ENCODE measurements at places on chromosomes 2 and 18.

DNA sequence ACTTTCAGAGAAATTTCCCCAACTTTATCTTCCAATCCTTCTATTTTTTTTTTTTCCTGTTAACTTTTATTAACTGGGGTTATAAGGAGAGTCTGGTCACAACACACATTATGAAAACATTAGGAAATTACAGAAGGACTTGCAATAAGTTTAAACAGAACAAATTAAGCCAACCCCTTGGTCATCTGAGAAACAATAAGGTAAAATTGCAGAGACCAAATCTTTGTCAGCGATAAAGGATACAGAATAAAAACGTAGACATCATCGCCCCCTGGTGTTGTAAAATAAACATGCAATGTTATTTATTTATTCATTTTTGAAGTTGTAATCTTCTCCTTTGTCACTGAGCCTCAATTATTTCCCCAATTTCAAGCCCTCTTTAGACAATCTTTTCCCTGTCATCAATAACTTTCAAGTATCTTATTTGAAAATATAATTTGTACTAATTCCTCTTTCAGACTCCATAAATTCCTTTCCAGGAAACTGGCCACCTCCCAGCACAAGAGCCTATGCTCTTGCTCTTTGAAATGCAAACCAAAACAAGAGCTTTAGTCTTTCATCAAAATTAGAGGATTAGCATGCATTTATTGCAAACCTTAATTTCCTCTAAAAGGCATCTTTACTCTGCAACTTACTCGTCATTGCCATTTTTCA lies 19.5 kb downstream of the G6PC2 start:
- DNase-seq = peak; percentile 57

GRCh38 chr2:8214036-8214615 lies 467.7 kb upstream of the ID2 start:
- no peak for DNase-seq

DNA sequence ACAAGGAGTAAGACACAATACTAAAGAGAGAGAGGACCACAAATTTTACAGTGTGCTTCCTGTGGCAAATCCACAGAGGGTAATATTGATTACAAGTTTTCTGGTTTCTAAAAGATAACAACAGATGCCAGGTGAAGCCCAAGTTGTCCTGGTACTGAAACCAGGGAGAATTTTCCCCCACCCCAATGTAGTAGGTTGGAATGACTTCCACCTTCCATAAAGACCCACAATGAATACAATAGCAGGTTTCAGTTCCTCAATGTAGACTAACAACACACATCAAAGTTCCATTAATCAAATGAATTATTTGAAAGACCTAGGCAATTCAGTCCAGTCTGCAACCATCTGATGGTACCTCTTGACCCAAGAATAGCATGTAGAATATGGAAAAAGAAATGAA lies 44.0 kb upstream of the TMEM247 start:
- DNase-seq = no peak

- no peak for DNase-seq
Measured at GRCh38 chr2:1693723-1694122, 50.6 kb downstream of the PXDN start.

DNA sequence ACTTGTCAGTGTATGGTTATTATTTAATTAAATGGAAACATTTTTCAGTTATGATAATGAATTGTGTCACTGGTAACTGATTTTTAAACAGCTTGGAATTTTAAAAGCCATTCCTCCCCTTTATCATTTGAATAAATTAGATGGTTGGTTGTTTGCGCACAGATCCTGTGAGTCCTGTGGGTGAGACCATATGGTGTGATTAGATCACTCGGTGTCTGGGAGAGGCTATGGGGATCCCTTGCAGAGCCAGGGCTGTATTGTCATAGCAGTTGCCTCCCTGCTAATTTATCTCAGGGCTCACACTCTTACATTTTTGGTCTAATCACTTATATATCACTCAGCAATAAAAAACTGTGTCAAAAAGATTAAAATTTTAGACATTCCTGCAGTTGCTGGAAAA lies 133.5 kb downstream of the ASXL3 start:
- no peak for DNase-seq

DNA sequence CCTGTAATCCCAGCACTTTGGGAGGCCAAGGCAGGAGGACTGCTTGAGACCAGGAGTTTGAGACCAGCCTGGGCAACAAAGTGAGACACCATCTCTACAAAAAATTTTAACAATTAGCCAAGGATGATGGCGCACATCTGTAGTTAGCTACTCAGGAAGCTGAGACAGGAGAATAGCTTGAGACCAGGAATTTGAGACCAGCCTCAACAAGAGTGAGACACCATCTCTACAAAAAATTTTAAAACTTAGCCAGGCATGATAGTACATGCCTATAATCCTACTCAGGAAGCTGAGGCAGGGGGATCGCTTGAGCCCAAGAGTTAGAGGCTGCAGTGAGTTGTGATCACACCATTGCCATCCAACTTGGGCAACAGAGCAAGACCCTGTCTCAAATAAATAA lies 7.0 kb downstream of the MEMO1 start:
- no peak for DNase-seq

DNA sequence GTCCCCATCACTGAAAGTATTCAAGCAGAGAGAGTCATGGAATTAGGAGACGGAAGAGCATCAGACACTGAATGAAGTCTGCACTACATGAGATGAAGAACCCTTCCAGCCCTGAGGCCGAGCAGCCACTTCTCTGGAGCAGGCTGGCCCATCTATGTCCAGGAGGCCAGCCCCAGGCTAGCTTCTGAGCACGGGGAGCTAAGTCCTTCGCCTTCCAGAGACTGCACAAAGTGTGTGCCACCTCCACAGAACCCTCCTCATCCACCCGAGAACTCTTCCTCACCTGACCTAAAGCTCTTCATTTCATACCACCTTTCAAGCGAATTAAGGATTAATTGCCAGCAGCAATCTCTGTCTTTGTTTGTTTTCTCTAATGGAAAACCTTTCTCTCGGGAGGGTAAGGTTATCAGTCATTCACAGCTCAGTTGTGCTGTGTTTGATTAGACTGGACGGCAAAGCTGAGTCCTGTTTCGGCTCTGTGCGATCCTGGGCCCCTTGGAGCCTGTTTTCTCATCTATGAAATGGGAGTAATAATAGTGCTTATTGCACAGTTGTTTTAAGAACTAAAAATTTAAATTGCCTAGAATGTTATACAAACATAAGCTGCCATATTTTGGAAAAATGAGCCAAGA lies 38.0 kb downstream of the SCTR start:
- DNase-seq = no peak

DNA sequence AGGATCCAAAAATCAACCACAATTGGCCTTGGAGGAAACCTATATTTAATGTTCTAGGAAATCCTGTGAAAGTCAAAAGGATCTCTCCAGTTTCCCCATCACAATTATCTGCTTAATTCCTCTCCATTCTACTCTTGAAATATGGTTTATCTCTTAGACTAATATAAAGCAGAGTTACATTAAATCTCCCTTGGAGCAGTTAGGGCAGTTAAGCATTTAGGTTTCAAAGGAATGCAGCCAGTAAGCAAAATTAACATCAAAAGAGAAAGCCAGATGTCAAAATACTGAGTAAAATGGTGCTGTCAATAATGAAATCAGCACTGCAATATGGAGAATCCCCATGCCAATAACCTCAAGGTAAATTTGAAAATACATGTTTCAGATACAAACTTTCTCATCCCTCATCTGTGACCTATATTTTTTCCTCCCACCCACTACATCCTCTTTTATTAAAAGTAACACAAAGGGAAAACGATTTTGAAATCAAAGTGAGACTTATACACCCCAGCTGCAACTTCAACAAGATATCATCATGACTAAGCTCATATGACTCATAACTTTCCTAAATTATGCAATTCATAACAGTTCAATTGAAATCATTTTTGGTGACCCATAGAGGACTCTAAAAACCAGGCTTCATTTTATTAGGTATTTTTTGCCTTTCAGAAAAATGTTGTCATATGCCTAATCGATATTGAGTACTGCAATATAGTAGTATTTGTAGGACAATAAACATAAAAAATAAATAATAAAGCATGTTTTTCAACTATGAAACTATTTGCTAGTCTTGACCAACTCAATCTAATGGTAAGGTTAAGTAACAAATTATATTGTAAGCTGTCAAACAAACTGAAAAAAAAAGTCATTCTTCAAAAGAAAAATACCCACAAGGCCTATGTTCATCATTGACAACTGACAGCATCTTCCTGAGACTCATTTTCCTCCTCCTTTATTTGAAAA lies 3.1 kb downstream of the ADAM17 start:
- DNase-seq = no peak

- no peak for DNase-seq
Measured at GRCh38 chr2:223027442-223027841, 24.5 kb upstream of the KCNE4 start.

All from KG1 (cell line).